ENCODE measurements at places on chromosomes 5 and 9. TPM values are rescaled to one million over a fixed set of nuclear protein-coding genes. Genes with fewer than 3 reads are reported as not detected.

The IL9 gene
- total RNA-seq = not detected

GRCh38 chr5:176583076-176583475 is 26.9 kb downstream of the GPRIN1 start:
- DNase-seq = no peak

- no peak for DNase-seq
Measured at GRCh38 chr5:171603591-171603990, 182.0 kb upstream of the SMIM23 start.

- peak; percentile 37 for DNase-seq
Measured at GRCh38 chr9:104780796-104781395, 17.0 kb downstream of the NIPSNAP3B start.

DNA sequence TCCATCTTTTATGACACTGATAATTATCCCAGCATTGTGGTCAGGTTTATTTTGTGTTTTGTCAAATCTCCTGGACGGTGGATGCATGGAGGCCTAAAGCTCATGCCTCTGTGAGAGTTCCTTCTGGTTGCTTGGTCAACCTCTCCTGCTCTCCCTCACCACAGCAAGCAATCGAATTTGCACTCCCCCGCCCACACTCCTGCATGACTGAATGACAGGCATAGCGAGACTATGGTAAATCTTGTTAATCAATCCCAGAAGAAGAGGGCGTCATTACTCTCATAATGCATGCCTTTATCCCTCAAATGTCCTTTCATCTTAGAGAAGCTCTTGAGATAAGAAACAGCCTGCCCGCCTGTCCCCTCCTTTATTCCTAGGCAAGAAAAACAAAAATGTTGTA is 1215.0 kb upstream of the CDH9 start:
- no peak for DNase-seq

The PRDM9 gene
- not detected for total RNA-seq

GRCh38 chr5:151780348-151780747 is 8.6 kb downstream of the G3BP1 start:
- no peak for DNase-seq

The FBP1 gene
- total RNA-seq = not detected

GRCh38 chr5:150665044-150665443 is 4.0 kb downstream of the MYOZ3 start:
- peak; percentile 78 for DNase-seq

GRCh38 chr9:20300430-20301115 is 321.7 kb downstream of the MLLT3 start:
- DNase-seq = no peak

- no peak for DNase-seq
Measured at GRCh38 chr5:129249886-129250285, 155.3 kb downstream of the ISOC1 start.

The CPLANE1 gene
- total RNA-seq = 4.8 TPM

The SV2C gene
- not detected for total RNA-seq

DNA sequence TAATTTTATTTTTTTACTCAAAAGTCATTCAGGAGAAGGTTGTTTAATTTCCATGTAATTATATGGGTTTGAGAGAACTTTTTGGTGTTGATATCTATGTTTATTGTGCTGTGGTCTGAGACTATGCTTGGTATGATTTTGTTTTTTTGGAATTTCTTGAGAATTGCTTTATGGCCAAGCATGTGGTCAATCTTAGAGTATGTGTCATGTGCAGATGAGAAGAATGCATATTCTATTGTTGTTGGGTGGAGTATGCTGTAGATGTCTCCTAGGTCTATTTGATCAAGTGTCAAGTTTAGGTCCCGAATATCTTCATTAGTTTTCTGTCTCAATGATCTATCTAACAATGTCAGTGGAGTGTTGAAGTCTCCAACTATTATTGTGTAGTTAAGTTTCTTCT is 134.9 kb downstream of the HMHB1 start:
- no peak for DNase-seq

All from HT1080 (cell line).